ENCODE measurements at places on chromosomes 7 and 10.

GRCh38 chr7:24504836-24505235, 68.4 kb upstream of the PALS2 start:
- DNase-seq, result no peak

GRCh38 chr7:3028071-3028757, 15.5 kb downstream of the CARD11 start:
- no peak for DNase-seq

DNA sequence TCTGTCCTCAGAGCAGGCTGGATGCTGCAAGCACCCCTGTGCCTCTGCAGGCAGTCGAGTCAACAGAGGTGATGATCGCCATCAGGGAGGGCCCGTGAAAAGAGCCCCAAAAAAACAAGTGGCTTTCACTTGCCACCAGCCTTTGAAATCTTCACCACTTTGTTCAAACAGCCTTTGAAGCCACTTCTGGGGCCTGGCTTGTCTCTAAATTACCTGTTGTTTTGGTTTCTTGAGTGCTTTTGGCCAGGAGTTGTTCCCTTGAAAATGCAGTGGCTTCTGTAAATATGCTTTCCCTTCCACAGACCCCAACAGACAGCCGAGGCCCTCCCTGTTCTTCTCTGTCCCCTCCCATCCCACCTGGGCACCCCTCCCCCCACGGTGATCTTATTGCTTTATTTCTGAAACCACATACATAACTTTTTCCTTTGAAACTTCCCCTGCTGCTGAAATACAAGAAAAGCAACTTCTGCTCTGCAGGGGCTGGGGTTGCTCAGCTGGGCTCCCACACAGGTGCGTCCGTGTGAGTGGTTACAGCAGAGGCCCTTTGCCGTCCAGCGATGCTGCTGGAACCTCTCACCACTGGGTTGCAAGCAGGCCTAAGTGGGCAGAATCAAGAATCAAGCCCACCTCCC, 283.8 kb upstream of the SHH start:
- no peak for DNase-seq

DNA sequence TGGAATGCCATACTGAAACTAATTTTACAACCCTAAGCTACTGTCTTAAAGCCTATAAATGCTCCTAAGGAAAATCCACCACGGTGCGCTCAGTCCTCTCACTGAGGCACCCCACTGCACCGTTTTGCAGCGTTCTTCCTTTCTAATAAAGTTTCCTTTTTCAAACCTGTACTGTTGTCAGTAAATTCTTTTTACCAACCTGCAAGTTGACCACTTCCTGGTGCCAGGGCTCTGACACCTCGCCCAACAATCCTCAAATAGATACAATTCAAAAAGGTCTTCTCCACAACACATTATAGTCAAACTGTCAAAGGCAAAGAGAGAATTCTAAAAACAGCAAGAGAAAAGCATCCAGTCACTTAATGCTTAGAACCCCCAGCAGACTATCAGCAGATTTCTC, 42.8 kb downstream of the HERPUD2 start:
- no peak for DNase-seq

DNA sequence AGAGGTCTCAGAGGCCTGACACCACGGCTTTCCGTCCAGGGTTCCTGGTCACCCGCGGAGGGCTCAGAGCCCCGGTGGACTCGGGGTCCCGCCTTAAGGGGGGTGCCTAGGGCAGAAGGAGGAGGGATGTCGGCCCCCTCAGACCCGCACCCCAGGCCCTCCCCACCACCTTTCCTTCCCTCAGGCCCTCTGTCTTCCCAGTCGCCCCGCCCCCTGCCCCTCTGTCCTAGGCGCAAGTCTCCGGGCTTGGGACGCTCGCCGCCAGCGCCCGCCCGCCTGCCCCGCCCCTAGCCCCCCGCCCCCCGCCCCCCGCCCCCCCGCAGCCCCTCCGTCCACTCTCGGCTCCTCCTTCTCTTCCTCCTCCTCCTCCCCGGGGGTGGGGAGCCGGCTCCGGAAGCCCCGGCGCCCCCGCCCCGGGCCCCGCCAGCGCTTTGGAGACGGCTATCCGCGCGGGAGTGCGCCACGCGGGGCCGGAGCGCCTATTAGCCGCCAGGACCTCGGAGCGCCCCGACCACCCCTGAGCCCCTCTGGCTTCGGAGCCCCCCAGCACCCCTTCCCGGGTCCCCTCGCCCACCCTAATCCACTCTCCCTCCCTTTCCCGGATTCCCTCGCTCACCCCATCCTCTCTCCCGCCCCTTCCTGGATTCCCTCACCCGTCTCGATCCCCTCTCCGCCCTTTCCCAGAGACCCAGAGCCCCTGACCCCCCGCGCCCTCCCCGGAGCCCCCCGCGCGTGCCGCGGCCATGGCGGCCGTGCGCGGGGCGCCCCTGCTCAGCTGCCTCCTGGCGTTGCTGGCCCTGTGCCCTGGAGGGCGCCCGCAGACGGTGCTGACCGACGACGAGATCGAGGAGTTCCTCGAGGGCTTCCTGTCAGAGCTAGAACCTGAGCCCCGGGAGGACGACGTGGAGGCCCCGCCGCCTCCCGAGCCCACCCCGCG, at the start of gene AEBP1:
Gene AEBP1, plus strand, starts transcription at position 423 of the 937 bp plus-strand sequence. Its CDS starts 321 bp downstream, at position 744.
- DNase-seq, result peak; percentile 30

- no peak for DNase-seq
Observed at GRCh38 chr10:72753760-72754231, 61.9 kb downstream of the MCU start.

GRCh38 chr10:96377816-96378294, 19.1 kb upstream of the OPALIN start:
- DNase-seq, result no peak

GRCh38 chr7:142436601-142437000, 178.7 kb upstream of the PRSS58 start:
- no peak for DNase-seq

- no peak for DNase-seq
Observed at GRCh38 chr10:89279421-89279869, 22.4 kb upstream of the IFIT2 start.

DNA sequence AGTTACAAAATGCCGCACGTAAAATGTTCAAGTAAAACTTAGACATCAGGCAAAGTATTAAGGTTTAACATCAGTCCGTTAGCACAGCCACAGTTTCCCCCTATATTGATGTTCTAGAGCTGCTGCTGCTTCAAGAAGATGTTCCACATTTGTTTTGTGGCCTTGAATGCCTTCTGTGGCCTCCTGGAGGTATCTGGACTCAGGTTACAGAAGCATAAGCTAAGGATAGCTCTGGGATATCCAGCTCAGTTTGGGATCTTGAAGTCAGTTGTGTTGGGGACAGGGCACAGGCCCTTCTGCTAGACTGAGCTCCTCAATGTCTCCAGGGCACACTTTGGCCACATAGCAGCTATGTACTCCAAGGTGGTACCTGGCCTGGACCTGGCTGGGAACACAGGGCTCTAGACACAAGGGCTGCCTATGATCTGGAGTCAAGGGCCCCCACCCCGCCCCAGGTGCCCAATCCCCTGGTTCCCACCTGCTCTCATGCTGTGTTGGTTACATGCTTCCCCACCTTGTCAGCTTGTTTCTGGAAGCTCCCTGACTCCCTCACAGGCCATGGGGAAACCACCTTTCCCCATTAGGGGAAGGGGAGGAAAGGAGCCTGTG, 4.7 kb downstream of the PYROXD2 start:
- no peak for DNase-seq

- DNase-seq, result no peak
Observed at GRCh38 chr10:101563497-101564040, 24.5 kb downstream of the POLL start.

GRCh38 chr7:4774658-4775249, 669 bp upstream of the AP5Z1 start:
- no peak for DNase-seq

GRCh38 chr7:38796626-38797501, 112.1 kb downstream of the VPS41 start:
- peak; percentile 49 for DNase-seq

DNA sequence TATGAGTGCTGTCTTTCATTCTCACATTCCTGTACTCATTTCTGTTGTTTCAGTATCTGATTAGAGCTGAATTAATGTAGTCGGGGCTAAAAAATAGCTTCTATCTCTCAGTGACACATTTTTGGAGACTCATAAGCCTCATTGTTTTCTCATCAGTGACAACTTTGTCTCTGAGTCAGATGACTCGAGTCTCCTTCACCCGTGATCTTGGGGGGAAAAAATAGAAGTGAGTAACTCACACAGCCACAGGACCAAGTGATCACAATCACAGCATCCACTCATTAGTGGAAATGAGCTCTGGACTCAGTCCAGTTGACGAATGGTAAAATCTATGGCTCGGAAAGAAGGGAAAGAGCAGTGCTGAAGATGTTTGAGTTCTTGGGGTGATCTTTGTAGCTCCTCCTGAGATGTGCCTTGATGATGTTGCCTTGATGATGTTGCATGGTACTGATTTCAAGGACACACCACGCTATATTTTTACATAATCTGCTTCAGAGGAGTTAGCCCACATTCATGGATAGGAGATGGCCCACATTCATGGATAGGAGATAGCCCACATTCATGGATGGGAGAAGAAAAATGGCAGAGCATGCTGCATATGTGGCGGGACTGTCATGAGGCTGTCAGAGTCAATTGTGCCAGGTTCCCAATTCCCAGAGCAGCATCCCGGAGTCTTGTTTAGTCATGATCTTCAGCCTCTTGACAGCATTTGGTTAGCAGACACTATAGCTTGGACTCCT, 214.7 kb downstream of the CELF2 start:
- DNase-seq, result no peak

DNA sequence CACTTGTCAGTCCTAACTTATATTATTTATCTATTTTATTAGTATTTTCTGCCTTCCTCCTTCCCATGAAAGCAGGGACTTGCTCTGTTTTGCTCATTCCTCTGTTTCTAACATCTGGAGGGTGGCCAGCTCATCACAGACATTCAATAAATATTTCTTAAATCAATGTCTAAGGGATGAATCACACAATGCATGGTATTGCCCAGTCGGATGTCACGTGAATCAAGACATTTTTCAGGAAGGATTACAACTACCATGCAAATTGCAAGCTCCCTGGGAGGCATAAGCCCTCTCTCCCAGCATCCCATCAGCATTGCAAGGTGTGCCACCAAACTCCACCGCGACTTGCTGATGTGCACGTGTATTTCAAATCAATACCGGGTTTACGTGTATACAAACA, 146.6 kb upstream of the RNF32 start:
- no peak for DNase-seq

DNA sequence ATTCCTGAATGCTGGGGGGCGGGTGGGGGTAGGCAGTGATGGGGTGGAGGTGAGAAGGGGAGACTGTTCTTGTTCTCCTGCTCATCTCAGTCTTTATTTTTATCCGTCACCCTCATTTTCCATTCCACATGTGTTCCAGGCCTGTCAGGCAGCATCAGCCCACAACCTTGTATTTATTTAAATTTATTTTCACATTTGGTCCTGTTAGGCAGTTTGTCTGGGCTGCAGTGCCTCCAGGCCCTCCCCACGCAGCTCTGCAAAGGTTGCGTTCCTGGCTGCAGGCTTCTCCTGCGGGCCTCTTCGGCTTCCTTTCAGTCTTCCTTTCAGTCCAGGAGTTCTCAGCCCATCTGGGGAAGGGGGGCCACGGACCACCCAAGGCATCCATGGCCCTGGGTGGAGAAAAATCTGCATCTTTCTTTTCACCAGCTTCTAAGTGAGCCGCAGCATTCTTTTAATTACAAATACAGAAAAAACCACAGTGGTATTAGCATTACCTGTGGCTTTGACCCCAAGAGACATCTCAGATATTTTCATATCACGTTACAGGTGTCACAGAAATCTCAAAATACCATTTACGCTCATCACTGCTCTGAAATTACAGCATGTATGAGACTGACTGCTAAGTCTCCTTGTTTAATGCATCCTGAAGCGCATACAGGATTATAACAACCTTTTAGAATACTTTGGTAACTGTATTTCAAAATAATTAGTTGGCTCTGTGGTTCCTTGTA, 94.0 kb downstream of the C10orf105 start:
- DNase-seq, result no peak

Data from neuronal stem cell (in vitro differentiated cells).